Activated CD4-positive, alpha-beta T cell treated with anti-CD3 and anti-CD28 coated beads for 36 hours (primary cell): ENCODE measurements at places on chromosomes 16 and 17. TPM values are rescaled to one million over a fixed set of nuclear protein-coding genes. Genes with fewer than 3 reads are reported as not detected.

DNA sequence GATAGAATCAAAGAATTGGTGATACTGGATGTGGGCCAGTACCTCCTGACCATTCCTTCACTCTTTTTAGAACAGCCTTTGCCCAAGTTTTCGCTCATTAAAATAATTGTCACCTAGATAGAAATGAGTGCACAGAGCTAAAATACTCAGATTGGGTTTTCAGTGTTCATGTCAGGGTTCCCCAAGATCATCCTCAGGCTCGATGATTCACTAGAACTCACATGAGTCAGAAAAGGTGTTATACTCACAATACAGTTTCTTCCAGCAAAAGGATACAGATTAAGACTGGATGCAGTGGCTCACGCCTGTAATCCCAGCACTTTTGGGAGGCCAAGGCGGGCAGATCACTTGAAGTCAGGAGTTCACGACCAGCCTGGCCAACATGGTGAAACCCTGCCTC, 19.9 kb downstream of the ERCC4 start:
- DNase-seq, result no peak

DNA sequence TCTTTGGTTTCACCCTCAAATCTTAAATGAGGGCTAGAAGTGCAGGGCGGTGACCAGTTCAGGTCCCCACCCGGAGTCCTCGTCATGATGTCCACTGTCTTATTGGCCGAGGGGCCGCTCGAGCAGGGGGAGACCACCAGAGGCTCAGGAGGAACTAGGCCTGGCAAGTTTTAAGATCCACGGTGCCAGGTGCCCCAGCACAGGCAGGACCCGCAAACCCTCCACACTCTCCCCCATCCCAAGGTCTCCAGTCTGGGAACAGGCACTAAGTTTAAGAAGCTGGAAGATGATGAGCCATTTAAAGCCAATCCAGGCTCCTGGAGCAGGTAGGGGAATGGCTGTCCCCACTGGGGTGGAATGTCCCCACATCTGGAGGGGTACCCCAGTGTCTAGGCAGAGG, 4.1 kb downstream of the DLX3 start:
- DNase-seq, result no peak

DNA sequence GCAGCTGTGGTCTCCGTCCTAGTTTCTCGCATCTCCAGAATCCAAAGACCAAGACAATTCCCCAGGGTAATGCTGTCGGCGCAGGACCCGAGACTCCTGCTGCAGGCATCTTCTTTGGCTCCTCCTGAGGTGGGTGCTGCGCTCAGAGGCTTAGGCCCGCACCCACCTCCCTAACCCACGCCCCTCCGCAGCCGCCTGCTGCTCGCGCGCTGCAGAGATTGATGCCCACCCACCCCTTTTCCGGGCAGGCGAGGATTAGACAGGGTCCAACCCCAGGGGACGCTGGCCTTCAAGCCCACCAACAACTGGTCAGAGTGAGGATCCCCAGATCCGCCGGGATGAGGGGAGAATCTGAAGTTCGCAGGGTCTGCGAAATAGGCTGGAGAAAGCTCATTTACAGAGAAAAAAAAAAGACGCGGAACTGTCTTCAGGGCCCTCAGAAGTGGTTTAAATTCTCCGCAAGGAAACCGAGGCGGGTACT, 27.9 kb downstream of the SLFN11 start:
- DNase-seq, result no peak

- peak; percentile 62 for DNase-seq
Measured at GRCh38 chr16:50166511-50167500, 13.7 kb downstream of the TENT4B start.

- no peak for DNase-seq
Measured at GRCh38 chr17:11642655-11643054, 44.4 kb downstream of the DNAH9 start.

DNAAF1 gene
- total RNA-seq, result not detected

CIAPIN1 gene
- 42.6 TPM for total RNA-seq

NFATC3 gene
- total RNA-seq, result 81.2 TPM

GRCh38 chr17:44297975-44298374, 10.4 kb upstream of the RUNDC3A start:
- no peak for DNase-seq

CLCN7 gene
- 33.7 TPM for total RNA-seq

GRCh38 chr16:35140293-35140986, 1681.0 kb downstream of the TP53TG3F start:
- no peak for DNase-seq

DNA sequence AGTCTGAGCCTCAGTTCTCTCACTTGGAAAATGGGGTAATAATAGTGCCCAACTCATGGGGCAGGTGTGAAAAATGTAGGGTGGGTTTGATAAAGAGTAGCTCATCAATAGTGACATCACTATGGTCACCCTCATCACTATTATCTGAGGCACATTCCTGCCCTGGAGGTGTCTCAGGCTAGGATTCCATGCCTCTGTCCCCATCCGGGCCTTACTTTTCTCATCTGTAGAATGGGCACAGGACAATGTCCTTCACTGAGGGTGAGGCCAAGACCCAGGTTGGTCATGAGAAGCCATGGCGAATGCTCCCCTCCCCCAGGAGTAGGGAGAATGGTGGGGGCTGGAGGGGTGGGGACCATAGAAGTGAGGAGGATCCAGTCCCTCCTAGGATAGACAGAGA, 30.5 kb downstream of the MYO15A start:
- DNase-seq, result no peak

DNA sequence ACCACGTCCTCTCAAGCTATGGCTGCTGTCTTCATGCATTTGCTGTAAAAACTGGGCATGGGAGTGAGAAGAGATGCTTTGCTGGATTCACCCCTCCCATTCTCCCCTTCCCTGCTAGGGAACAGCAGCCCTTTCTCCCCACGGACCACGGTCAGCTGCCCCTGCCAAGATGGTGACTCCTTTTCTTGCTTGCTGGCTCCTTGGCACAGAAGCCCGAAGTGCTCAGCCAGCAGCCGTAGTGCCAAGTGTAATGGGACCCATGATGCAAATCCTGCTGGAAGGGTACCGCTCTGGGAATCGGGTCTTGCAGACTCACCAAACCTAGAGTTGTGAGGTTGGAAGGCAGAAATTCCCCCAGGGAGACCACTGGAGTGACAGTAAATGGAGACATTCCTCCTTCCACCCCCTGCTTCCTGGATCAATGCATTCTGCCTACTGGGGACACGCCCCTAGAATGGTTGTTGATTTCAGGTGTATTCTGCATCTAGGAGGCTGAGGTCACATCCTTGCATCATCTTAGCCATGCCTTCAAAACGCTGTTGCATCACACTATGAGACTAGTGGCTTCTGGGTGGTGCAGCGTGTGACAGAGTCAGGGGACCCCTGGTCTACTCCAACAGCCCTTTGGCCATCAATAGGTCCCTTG, 63.0 kb upstream of the CBX4 start:
- no peak for DNase-seq

GRCh38 chr16:80623376-80623775, 82.6 kb downstream of the DYNLRB2 start:
- no peak for DNase-seq

DNA sequence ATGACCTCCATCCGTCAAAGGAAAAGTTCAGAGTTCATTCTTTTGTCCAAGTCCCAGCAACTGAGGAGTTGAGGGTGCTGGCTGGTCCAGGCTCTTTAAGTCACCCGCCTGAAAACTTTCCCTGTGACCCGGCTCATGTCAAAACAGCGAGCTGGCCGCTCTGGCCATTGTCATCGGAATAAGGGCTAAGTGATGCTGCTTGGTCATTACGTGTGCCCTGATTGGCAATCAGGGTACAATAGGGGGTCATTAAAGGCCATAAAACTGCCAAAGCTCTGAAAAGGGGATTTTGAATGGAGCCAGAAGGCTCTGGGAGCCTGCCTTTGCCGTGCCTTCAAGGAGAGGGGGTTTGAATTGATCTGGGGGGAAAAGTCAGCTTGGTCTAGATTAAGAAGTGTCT, 88.5 kb upstream of the IRX3 start:
- DNase-seq, result no peak

GRCh38 chr16:85567101-85567866, 45.8 kb upstream of the GSE1 start:
- DNase-seq, result peak; percentile 32

DNA sequence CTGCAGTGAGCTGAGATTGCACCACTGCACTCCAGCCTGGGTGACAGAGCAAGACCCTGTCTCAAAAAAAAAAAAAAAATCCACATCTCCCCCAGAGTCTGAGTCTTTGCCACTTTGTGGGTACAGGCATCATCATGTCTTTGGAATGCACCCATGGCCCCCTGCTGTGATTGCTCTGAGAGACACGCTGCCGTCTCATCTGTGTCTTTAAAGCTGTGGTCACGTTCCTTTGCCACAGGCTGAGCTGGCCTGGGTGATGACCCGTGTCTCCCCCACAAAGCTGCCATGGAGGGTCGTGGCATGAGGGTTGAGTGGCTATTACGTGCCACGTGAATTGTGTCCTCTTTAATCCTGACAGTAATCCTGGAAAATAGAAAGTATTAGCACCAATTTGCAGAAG, 20.2 kb downstream of the CRISPLD2 start:
- no peak for DNase-seq

TAC4 gene
- not detected for total RNA-seq

- no peak for DNase-seq
Measured at GRCh38 chr16:86381491-86381890, 128.8 kb upstream of the FOXF1 start.

- no peak for DNase-seq
Measured at GRCh38 chr16:7624871-7625766, 292.5 kb downstream of the RBFOX1 start.

TPSB2 gene
- not detected for total RNA-seq

DNA sequence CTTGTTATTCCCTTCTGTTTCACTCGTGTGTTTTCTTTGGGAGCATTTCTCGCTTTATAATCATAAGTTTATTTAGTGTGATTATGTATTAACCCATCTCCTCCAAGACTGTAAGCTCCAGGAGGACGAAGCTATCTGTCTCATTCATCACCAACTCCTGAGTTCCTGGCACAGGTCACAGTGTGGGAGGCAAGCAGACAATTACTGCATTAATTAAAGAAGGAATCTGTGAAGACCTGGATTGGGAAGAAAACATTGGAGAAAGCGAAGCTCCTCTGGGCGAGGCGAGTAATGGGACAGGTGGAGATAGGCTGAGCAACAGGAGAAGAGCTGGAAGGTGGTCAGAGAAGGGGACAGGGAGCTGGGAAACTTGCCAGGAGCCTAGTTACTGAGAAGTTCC, 7.8 kb upstream of the CAMKK1 start:
- no peak for DNase-seq

PLA2G10 gene
- total RNA-seq, result not detected

GRCh38 chr16:12356632-12357340, 380.3 kb downstream of the SNX29 start:
- DNase-seq, result no peak

- DNase-seq, result no peak
Measured at GRCh38 chr16:76941113-76941512, 249.9 kb upstream of the MON1B start.

TLCD2 gene
- 0.30 TPM for total RNA-seq

IRF8 gene
- total RNA-seq, result 250 TPM

GRCh38 chr17:38742411-38743308, 5.5 kb downstream of the PCGF2 start:
- DNase-seq, result no peak

DNA sequence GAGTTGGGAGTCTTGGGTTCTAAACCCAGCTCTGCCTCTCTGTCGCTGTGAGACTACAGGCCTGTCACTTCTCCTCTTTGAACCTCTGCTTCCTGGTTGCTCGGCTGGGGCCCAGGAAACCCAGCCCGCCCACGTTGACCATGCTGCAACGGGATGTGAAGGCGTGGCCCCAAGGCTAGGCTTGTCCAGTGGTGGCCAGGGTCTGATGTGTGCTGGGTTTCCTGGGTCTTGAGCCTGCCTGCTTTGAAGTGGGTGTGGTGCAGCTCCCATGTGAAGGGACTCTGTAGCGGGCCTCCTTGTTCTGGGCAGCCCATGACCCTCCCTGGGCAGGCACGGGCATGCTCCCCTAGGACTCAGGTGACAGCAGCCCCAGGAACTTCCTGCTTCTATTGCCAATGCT, 82.3 kb downstream of the SDR42E1 start:
- peak; percentile 61 for DNase-seq

GRCh38 chr17:77274096-77274845, 133.5 kb downstream of the SEC14L1 start:
- DNase-seq, result no peak

GINS2 gene
- total RNA-seq, result 87.5 TPM
